ENCODE measurements at places on chromosomes 1 and 21.

DNA sequence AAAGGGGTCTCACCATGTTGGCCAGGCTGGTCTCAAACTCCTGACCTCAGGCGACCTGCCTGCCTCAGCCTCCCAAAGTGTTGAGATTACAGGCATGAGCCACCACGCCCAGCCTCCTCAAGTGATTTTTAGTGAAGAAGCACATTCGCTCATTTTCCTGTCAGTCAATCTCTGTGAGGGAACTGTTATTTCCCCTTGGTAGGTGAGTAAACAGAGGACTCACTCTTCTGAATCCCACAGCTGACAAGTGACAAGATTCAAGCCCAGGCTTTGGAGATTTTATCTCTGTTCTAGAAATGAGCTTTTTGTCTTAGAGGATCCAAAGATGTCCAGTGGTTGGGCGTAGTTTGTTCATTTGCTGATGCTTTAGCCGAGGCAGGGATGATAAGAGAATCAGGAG, 43.9 kb upstream of the TACSTD2 start:
- DNase-seq, result no peak

DNA sequence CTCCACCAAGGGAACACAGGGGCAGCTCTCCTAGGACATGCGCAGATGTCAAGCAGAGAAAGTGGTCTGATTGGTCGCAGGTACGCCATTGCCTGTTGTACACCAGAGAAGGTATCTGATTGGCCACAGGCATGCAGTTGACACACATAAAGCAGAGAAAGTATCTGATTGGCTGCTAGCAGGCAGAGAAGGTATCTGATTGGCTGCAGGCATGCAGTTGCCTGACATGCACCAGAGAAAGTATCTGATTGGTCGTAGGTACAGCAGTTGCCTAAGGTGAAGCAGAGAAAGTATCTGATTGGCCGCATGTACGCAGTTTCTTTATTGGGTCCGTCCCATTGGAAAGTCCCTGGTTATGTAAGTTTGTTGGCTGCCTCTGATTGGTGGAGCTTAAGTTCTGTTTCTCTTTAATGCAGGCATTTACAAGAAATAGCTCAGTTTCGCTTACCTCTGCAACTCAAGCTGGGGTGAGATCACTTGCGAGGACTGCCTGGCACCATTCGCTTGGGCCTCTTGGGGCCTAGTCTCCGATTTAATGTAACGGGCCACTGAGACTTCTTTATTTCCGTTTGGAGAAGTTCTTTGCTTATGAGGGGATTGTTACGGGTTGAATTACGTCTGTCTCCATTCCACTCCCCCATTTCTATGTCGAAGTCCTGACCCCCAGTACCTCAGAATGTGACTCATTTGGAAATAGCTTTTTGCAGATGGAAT, 74.2 kb downstream of the SIK1 start:
- no peak for DNase-seq

GRCh38 chr21:44024887-44025353, 12.8 kb downstream of the TRAPPC10 start:
- DNase-seq, result no peak

DNA sequence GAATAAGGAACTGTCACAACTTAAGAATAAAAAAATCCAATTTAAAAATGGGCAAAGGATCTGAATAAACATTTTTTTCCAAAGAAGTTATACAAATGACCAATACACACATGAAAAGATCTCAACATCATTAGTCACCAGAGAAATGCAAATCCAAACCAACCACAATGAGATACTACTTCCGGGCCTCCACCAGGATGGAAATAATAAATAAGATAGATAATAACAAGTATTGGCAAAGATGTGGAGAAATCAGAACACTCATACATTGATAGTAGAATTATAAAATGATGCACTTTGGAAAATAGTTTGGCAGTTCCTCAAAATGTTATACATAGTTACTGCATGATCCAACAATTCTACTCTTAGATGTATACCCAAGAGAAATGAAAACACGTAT, 18.7 kb downstream of the ZSWIM5 start:
- no peak for DNase-seq

DNA sequence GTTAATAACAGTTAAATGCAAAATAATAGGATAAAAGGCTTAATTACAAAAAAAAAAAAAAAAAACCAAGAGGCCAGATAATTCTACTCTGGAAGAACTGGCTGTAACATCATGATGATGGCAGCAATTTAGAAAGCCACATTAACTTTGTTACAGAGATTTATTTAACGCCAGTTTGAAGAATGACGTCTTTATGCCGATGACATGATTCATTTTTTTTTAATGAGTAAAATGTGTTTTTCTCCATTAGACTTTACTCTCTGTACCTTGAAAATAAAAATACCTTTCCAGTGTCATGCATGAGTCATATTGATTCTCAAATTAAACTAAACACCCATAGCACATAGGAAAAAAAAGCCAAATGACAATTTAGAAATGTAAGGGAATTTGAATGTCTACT, 226.1 kb downstream of the RGS7 start:
- DNase-seq, result no peak

- DNase-seq, result no peak
Measured at GRCh38 chr1:37415611-37416244, 58.7 kb upstream of the ZC3H12A start.
